ENCODE measurements at places on chromosomes 3 and 15.

DNA sequence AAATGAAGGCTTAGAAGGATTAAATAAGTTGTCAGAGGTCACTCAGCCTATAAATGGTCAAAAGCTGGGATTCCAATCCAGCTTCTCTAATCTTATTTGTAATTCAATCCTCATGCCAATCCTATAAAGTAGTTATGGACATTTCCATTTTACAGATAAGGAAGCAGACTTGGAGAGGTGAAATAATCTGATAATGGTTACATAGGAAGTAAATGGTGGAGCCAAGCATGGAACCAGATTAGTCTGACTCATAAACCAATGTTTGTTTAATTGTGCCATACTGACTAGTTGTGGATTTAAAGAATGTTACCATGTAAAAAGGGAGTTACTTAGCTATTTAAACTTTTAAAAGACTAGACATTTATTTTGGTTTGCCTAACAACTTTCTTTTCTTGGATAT is 59.7 kb downstream of the KCNAB1 start:
- no peak for DNase-seq

DNA sequence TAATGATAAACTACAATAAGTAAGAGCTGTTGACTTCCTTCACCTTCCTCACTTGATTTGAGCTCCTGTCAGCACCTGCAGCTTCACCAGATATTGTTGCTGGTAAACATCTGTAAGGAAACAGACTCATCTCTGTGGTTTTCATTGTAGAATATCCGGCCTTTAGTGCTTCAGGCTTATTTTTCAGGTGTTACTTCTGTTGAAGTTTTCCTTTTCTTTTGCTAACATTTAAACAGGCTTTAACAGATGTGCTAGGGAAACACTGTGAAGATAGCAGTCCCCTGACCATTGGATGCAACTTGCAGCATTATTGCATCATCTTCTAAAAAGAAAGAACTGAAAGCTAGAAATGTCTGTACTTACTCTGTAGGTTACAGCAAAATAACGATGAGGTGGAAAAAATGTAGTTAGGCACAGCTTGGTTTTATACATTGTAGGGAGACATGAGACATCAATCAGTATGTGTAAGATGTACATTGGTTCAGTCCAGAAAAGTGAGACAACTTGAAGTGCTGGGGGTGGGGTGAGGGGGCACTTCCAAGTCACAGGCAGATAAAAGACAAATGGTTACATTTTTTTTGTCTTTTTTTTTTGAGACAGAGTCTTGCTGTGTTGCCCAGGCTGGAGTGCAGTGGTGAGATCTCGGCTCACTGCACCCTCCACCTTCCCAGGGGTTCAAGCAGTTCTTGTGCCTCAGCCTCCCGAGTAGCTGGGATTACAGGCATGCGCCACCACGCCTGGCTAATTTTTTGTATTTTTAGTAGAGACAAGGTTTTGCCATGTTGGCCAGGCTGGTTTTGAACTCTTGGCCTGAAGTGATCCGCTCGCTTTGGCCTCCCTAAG is 10.2 kb downstream of the EDEM1 start:
- peak; percentile 76 for DNase-seq

- DNase-seq, result no peak
Measured at GRCh38 chr3:11932636-11933035, 71.6 kb upstream of the SYN2 start.

GRCh38 chr3:187497052-187497451 is 128.9 kb downstream of the RTP4 start:
- DNase-seq, result no peak

GRCh38 chr3:134824791-134825190 is 29.7 kb downstream of the EPHB1 start:
- DNase-seq, result no peak
